ENCODE measurements at places on chromosomes 2 and 18.

DNA sequence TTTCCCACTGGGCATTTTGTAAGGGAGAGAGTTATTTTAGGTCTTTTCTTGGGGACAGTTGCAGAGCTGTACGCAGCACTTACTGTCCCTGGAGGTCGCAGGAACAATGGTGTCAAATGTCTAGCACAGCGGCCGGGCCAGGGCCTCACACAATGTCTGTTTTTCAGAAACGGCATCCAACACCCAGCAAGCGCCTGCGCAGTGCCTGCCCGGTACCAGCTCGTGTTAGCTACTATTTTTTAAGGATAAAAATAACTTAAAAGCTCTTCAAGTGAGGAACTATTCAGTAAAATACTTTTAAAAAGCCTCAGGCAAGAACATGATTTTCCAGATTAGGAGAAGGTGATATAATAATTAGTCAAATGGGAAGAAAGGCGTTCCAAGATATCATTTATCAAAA lies 90.0 kb downstream of the MBP start:
- DNase-seq, result no peak

DNA sequence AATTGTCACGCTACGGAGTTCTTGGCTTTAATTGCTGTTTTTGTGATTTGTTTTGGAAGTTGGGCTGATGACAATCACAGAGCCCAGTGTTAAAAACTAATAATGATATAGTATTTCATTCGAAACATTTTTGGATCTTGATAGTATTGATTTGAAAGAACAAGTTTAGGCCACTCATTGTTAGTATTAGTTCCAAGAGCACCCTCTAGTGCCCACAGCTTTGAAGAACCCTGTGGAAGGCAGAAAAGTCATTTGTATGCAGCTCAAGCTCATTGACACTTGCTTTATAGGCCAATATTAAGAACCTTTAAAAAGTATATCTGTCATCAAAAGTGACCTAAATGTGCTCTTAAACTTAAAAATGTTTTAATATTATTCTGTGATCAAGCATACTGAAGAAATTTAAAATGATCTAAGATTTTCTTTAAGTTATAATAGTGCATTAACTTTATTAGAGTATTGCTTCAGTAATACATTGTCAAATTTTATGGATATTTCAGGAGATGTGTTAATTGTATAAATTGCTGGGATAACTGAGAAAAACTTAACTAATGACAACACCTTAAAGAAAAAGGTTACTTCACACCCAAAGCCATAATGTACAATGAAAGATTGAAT lies 191.0 kb downstream of the GRB14 start:
- no peak for DNase-seq

GRCh38 chr18:23918395-23919032 lies 96.0 kb upstream of the TTC39C start:
- peak; percentile 71 for DNase-seq

DNA sequence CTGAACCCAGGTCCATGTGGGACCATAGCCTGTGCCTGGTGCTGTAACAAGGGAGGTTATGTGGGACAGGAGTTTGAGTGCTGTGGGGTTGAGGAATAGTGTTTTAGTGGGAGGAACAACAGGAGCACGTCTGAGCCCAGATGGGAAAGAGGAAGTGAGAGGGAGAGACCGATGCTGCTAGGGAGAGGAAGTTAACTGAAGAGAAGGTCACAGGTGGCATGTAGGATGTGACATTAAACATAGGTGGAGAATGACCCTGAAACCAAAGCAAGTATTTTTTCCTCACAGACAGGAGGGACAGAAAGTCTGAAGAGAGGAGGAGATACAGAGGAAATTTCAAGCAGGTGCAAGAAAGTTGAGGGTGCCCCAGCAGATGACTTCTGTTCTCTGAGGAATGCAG lies 87.8 kb downstream of the ACOXL start:
- DNase-seq, result no peak
